ENCODE measurements at places on chromosomes 7 and 10.

GRCh38 chr7:16051561-16052255 lies 365.2 kb upstream of the MEOX2 start:
- DNase-seq = no peak

DNA sequence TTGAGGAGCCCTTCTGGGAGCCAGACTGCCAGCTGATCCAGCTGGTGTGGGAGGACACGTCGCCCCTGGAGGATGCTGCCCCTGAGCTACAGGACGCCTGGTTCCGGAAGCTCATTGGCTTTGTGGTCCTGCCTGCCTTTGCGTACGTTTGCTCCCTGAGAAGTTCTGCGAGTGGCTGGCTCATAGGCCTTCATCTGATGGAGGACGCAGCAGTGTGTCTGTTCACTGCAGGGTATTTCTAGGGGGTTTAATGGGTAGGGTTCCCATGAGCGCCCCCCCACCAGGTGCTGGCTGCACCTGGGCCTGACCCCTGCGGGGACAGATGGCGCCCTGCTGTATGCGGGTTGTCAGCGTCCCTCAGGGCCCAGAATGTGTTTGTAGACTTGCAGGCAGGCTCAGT lies 5.0 kb downstream of the PAOX start:
- DNase-seq = no peak

DNA sequence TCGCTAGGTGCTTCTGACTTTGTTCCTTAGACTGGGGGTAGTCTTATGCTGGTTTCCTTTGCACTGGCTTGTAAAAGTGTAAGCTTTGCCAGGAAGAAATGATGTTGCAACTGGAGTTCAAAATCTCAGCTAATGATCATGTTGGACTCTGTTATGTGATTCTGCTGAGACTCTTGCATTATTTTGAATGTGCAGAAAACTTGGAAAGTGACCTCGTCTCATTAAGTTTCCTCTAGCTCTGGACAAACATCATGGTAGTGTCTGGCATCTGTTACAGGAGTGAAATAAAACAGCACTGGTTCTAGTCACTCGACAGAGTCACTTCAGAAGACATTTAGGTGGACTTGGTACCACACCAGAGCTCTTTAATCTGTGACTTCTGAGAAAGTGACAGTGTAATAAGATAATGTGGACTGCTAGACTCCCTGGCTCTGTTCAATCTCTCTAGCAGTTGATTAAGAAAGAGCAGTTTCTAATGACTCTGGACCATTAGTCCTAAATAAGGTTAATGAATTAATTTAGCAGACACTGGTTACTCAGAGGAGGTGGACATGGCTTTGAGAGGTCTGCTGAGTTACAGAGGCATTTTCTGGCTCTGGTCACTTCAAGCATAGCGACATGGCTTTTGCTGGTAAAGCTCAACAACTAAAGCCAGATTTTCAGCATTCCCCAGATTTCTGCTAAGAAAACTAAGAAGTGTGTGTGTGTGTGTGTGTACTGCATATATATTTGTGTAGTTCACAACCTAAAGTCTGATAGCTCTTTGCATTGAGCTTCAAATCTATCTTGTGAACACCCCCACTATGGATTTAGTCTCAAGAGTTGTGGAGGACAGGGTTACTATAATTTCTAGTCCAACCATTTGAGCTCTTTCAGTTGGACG lies 2.0 kb downstream of the NRP1 start:
- DNase-seq = no peak

DNA sequence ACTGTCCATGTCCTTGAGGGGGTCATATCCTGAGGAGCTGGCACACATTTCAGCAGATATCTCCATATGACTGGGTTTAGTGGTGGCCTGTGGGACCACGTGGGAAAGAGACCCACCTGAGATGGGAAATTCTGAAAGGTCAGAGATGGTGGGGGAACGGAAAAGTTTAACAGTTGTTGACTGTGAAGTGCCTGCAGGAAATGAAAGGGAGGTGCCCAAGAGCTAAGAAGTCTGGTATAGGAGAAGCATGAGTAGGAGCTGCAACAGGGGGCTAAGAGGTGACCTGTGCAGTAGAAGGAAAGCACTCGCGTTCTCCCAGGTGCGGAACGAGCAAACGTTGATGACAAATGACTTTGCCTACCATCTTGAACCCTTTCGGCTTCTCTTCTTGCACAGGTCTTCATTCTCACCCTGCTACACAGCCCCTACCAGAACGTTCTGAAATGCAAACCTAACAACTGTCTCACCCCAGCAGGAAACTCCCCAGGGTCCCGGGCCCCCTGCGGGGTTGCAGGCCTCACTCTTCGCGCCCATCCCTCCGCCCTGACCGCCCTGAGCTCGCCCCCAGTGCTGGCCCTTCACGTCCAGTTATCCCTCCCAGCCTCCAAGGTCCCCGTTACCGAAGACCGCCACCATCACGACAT lies 9.8 kb upstream of the FXYD4 start:
- no peak for DNase-seq

GRCh38 chr7:117715784-117716445 lies 157.3 kb downstream of the CTTNBP2 start:
- DNase-seq = no peak

GRCh38 chr7:127786184-127786583 lies 134.2 kb downstream of the SND1 start:
- DNase-seq = no peak

- DNase-seq = no peak
Observed at GRCh38 chr10:63542835-63543575, 21.8 kb downstream of the REEP3 start.

- DNase-seq = no peak
Observed at GRCh38 chr7:92133133-92133736, 1.0 kb downstream of the CYP51A1 start.

GRCh38 chr10:129055225-129055624 lies 411.8 kb upstream of the MGMT start:
- no peak for DNase-seq

- DNase-seq = no peak
Observed at GRCh38 chr7:44224080-44224973, 23.5 kb downstream of the YKT6 start.

DNA sequence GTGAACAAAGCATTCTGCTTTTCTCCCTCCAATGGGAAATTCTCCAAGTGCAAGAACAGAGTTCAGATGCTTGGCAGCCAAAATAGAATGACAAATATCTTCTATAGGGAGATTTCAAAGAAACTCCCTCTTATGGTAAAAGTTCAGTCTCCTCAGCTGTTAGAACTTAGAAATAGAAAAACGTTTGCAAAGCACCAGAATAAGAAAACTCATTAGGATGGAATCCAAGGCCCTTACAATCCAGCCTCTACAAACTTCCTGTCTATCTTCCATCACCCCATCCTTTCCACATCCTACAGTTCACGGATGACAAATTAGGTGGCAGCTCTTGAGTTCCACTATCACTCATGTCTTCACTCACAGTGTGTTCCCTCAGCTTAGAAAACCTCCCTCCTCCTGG lies 25.7 kb downstream of the FAM13C start:
- DNase-seq = no peak

DNA sequence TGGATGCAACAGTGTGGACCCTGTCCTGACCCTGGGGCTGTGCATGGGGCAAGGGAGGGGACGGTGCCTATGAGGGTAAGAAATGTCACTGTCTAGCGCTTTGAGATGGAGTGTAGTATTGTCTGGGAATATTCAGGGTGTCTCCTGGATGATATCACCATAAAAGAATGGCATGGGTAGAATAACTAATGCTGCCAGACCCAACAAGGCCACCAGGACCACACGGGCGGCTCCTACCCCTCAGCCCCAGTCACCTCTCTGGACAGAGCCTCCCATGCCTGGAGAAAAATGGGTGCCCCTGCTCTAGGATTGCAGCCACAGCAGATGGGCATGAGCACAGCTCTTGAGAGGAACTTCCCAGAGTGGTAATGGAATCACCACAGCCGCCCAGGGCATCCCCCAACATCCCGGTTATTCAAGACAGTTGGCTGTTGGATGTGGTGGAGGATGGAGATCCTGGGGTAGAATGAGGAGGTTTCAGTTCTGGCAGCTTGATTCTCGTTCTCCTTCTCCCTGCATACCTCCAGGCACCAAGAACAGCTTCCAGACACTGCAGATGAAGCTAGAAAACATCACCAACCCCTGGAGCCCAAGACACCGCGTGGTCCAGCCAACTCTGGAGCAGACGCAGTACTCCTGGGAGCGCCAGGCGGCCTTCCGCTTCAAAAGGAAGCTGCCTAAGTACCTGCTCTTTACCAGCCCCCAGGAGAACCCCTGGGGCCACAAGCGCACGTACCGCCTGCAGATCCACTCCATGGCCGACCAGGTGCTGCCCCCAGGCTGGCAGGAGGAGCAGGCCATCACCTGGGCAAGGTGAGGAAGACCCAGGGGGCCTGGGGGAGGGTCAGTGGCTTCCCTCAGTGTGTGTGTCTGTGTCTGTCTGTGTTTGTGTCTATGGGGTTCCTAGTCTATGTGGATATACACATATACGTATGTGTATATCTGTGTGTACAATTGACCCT lies 6.2 kb downstream of the AOC1 start:
- no peak for DNase-seq

GRCh38 chr10:62045765-62046521 lies 144.4 kb downstream of the ARID5B start:
- no peak for DNase-seq

DNA sequence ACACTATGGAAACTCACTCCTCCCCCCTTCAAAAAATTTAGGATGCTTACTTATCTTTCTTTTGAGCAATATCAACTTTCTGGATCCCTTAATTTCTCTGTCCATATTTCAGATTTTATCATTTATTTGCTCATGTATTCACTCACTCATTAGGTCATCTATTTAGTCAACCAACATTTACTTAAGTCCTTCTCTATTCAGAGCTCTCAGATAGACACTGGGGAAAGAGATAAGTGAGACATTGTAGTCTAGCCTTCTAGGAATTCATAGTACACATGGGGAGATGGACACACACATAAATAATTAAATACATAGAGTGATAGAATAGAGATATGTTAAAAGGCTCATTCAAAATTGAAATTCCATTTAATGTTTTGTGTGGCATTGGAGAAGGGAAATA lies 9.2 kb downstream of the CPN1 start:
- DNase-seq = no peak

GRCh38 chr7:64849250-64849923 lies 53.7 kb upstream of the ZNF273 start:
- DNase-seq = peak; percentile 10

DNA sequence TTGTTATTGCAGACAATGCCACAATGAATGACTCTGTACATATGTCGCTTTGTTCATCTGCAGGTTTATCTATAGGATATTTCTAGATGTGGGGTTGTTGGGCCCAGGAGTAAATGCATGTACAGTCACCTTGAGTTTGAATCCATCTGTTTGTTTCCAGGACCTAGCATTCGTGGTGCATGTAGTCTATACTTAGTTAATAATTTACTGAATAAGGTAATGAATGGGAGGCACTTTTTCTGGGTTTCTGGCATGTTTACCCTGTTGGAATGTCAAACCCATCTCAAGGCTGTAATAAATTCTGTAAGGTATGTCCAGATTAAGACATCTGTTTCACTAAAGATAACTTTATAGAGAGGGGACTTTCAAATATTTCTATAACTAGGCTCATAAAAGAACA lies 23.5 kb downstream of the HECTD2 start:
- no peak for DNase-seq

DNA sequence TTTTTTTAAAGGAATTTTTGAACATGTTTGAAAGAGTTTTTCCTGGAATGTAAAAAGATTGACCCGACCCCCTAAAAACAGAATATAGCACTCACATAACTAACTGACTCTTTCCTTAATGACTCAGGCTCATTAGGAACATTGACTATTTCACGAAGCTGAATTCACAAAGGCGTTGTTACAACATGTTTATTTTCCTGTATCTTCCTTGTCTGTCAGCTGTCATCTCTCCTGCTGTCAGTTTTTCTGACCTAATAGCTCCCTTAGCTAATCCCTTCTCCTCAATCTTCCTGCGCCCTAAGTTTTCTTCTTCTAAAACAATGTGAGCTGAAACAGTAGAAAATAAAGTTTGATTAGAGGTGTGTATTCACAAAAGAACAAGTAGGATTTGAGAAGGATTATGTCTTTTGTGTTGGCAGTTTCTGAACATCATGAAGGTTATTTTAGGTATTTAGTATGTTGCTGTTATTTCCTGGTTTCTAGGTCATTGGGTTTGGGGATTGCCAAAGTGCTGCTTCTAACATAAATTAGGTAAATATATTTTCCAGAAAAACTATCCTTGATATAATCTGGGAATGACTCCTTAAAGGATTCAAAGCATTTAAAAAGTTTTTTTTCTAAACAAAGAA lies 4.6 kb upstream of the MDFIC start:
- DNase-seq = no peak

- DNase-seq = no peak
Observed at GRCh38 chr10:52485462-52485861, 171.4 kb downstream of the DKK1 start.

DNA sequence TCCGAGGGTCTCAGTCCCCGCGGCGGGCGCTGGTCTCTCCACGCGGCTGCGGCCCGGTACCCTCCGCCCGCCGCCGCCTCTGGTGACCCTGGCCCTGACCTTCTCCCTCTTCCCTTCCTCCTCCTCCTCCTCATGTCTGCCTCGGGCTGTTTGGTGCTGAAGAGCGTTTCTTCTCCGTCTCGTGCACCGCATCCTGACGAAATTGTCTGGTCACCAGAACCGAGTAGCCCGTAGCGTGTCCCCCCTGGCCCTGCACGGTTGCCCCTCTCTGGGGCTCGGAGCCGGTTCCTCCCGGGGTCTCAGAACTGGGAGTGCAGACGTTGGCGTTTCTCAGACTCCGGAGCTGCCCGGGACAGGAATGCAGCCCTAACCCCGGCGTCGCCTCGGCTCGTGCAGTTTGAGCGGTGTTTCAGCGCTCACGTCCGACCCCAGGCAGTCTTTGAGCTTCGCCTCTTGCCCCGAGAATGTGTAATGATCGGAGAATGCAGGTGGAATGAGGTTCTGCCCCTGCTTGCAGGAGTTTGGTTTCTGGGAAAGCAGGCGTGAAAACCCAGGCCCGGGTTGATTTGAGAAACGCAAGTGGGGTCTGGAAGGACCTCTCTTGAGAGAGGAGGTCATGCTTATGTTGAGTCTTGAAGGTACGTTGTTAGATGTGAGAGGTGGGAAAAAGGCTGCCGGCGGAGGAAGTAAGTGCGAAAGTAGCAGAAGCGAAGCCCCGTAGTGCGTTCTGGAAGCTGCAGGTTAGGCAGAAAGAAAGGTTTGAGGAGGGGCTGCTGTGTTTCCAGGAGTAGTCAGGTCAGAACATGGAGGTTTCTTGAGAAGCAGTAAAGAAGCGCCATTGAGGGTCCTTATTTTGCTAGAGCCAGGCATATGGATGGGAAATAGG lies 743 bp downstream of the RBM17 start:
- DNase-seq = peak; percentile 12

DNA sequence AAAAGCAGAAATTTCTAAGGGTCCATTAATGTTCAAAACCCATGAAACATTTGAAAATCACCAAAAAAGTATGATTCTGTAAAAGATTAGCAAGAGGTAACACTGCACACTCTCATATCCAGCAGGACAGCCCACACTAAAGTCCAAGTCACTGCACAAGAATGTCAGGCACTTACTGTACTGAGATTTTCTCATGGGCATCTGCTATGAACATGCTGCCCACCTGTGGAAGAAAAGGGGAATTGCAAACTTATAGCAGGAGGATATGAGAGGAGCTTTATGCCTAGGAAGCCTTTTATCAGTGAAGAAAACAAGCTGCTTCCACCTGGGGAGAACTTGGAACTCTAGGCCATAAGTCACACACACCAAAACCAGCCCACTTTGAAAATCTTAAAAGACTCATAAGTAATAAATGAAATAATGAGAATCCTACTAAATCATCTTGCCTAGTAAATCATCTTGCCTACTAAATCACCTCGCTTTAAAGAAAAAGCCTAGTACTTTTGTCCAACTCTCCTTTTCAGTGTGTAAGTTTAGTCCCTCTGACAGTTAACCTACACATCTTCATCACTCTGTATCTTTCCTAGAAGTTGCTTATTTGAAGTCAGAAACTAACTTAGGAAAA lies 46.1 kb downstream of the ARMH3 start:
- DNase-seq = peak; percentile 19

GRCh38 chr7:2631946-2632732 lies at the start of gene TTYH3:
Gene TTYH3 (plus strand): TSS chr7:2631986. CDS start chr7:2632156, 170 bp downstream.
- DNase-seq = no peak
